ENCODE measurements at places on chromosomes 2 and 18.

GRCh38 chr2:190938771-190939335 is 58.2 kb downstream of the GLS start:
- no peak for DNase-seq

GRCh38 chr2:132901661-132902060 is 231.7 kb upstream of the LYPD1 start:
- no peak for DNase-seq

DNA sequence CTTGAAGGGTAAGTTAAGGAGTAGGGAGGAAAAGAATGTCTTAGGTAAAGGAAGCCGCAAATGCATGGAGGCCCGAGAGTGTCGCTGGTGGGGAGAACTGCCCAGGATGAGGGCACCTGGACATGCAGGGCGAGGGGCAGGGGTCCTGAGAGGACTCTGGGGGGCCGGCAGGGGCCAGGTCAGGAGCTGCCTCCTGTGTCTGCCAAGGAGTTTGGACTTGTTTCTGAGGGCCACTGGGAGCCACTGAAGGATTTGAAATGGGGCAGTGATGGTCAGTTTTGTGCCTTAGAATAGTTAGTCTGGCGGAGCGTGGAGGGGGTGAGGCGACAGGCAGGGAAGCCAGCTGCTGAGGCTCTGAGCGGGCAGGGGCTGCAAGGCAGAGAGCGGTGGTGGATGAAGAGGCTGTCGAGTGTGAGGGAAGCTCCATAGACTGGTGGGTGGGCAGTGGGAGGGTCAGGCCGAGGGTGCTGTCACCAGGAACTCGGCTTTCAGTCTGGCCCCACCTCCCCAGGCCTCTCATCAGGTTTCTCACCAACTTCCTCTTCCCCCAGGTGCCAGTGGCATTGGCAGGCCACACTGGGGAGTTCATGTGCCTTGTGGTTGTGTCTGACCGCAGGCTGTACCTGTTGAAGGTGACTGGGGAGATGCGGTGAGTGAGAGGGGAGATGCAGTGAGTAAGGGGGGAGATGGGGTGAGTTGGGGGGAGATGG is 14.7 kb upstream of the SLC4A3 start:
- no peak for DNase-seq

DNA sequence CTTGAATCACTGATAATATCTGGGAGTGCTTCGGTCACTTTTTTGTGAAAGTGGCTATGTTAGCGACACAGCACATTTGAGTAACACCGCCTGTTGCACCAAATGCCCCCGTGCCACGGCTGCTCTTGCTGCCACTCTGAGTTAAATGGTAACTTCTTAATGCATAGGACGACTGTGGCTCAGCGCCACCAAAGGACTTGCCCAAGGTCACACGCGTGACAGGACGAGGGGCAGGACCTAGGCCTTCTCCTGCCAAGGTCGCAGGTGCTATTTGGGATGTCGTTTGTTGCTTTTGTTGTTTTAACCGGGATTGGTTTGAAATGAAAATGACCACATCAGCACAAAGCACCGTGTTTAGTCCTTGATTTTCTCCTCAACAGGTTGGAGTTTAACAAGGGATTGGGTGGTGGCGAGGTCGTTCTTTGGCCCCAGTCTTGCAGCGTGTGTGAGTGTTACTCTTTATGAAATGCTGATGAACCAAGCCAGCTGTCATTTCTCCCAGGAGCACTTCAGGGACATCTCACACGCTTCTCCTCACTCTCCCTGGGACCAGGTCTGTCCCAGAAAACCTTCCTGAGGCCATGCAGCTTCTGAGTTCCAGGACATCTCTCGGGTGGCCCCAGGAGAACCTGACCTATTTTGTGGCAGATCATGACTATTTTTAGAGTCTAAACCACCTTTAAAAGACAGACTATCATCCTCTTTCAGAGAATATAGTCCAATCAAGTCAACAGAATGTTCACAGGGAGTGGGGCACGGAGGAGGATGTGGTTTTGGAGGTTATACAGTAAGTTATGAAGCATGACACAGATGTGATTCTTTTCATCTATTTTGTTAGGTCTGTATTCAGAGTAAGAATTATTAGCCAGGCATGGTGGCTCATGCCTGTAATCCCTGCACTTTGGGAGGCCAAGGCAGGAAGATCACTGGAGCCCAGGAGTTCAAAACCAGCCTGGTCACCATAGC is 49.9 kb downstream of the MTCL1 start:
- no peak for DNase-seq

- peak; percentile 53 for DNase-seq
Observed at GRCh38 chr2:121735518-121736074, 1.1 kb downstream of the NIFK start.

DNA sequence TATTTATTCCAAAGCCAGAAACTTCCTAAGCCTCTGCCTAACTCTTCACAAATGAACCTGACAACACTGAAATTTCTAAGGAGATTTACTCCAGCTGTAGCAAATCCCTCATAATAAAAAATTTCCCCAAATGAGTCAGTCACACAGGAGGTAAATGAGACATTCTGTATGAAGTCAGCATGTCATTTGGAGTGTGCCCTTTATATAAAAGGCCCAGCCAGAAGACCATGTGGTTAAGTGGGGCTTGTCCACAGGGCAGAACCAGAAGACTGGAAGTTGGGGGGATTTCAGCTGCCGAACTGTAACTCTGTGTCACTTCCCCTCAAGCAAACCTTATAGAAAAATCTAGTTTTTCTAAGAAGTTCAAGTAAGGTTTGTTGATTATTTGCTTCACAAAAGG is 30.2 kb downstream of the NRP2 start:
- DNase-seq, result no peak

- DNase-seq, result no peak
Observed at GRCh38 chr18:12768625-12769024, 65.8 kb downstream of the PSMG2 start.

DNA sequence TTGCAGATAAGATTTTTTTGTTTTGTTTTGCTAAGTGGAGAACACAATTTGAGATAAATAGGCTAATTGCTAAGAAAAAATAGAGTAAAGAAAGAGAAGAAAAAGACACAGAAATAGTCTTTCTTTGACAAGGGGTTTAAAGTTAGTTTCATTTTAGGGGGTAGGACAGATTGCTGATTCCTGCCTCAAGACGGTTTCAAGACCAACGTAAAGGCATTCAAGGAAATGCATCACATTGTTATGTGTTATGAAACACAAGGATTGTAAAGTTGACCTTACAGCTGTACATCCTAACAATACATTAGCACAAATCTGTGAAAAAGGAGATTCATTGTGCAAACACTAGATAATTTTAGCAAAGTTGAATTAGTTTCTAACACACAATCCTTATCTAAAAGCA is 22.7 kb upstream of the ETAA1 start:
- DNase-seq, result no peak

DNA sequence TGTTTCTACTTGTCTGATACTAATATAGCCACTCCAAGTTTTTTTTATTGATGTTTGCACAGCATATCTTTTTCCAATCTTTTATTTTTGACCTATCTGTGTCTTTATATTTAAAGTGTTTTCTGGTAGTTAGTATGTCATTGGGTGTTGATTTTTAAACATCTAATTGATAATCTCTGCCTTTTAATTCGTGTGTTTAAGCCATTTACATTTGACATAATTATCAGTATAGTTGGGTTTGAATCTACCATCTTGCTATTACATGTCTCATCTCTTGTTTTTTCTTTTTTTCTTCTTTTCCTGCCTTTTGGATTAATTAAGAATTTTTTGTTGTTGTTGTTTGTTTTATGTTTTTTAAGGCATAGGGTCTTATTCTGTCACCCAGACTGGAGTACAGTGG is 44.2 kb downstream of the TAF1B start:
- DNase-seq, result no peak

DNA sequence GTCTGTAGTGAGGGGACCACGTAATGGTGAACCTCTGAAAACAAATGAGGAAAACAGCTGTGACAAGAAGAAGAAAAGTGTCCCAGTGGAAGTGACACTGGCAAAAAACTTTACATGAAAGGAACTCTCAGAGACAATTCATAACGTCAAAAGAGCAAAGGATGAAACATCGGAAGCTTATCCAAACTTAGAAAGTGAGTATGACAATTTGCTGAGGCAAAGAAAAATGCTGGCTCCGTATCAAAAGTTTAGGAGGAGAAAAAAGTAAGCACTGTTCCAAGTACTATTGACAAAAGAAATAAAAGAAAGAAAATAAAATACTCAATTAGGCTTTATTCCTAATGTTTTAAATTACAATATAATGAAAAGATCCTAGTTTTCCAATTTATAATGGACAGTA is 91.3 kb downstream of the NOL10 start:
- DNase-seq, result no peak

- peak; percentile 51 for DNase-seq
Observed at GRCh38 chr2:96138179-96139145, at the start of gene ASTL. ASTL (minus strand) TSS chr2:96138502; CDS start chr2:96138436, 66 bp downstream.

DNA sequence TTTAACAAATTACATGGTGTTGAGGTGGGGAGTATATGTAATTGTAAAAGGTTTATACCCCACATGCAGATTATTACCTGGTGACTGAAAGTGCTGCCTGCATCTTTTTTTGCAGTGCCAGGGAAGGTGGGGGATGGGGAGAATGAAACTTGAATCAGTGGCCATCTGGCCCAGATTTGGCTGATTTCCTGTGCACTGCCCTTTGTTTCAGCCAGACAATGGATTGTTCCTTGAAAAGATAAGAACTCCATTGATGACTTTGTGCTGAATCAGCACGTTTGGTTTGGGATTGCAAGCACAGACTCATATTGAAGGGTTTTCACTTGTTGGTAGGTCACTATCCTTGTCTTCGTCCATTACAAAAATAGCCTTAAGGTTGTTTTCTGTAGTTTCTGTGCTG is 20.9 kb downstream of the GREB1L start:
- DNase-seq, result no peak

DNA sequence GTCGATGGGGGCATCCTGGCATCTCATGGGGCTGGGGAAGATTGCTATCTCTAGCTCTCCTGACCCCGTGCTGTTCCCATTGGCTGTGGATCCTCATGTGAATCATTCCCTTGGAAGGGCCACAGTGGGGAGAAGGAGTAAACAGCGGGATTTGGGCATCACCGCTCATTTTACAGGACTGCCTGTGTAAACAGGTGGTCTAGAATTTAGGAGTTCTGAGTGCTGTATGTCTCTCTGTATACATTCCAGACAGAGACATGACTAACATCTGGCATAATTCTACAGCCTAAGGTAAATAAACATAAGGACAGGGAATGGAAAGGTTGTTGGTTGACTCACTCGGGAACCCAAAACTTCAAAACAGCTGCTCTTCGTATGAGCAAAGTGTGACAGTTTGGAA is 92.7 kb downstream of the COPS8 start:
- DNase-seq, result no peak

- no peak for DNase-seq
Observed at GRCh38 chr18:69981948-69982347, 34.3 kb upstream of the CD226 start.

DNA sequence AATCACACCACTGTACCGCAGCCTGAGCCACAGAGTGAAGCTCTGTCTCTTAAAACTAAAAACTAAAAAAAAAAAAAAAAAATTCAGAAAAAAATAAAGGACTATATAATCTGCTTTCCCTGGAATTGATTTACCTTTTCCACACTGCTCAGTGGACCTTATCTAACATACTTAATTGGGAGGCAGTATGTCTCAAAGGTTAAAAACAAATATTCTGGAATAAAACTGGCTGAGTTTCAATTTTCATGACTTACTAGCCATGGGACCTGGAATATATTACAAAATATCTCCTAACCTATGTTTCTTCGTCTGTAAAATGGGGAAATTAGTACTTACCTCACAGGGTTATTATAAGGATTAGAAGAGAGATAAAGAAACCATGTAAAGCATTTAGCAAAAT is 11.8 kb downstream of the NCKAP1 start:
- no peak for DNase-seq

DNA sequence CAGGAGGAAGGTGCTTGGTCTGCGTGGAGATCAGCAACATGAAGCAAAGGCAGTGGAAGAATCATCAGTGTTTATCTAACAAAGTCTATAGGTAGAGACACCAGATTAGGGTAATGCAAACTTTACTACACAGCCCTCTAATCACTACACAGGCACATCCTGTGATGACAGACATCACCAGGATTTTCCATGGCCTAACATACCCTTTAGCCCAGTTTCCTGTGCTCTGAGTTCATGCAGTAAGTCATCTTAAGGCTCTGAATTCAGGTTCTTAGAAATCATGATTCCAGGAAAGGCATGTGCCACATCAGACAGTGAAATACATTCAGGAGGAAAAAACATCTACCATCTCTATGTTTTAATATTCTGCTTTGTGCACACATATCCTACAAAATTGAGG is 708.5 kb upstream of the SLC8A1 start:
- DNase-seq, result no peak
